ENCODE measurements at places on chromosomes 2 and 18.

DNA sequence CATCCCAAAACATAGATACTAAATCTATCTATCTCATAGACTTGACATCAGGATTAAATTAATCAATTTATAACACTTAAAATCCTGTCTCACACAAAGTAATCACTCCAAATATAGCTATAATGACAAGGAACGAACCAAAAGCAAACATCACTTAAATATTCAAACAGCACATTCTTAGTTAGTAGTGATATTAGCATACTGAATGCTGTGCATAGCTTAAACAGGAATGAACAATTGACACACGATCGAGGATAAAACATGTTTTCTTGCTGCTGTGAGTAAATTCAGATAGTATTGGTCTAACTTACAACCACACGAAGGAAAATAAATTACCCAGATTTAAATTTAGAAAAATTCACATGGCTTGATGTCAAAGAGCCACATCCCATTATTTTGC is 58.9 kb upstream of the SNTG2 start:
- DNase-seq, result no peak

DNA sequence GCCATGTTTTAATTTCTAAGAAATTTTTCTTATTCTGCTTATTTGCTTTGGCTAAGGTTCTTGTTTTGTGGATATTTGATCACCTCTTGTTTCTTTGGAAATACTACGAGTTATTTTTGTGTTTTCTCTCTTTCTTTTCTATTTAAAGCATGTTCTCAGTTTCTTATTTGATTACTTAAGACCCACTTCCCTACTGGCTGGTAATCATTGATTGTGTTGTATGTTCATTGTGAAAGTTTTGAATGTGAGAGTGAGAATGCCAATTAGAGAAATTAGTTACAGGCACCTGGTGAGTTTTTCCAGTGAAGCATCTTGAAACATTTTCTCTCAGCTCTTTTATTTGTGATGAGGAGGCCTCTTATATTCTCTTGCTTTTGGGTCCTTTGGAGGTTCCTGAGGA is 226.7 kb upstream of the MC4R start:
- no peak for DNase-seq

- DNase-seq, result no peak
Measured at GRCh38 chr18:42670860-42671259, 444.6 kb downstream of the RIT2 start.

- DNase-seq, result no peak
Measured at GRCh38 chr18:7879717-7880116, 312.6 kb downstream of the PTPRM start.

Measured in CD8-positive, alpha-beta memory T cell (primary cell).